ENCODE measurements at places on chromosomes 1 and 21.
A peak's percentile ranks its signal among the peaks of the same experiment; 100 is the strongest.

DNA sequence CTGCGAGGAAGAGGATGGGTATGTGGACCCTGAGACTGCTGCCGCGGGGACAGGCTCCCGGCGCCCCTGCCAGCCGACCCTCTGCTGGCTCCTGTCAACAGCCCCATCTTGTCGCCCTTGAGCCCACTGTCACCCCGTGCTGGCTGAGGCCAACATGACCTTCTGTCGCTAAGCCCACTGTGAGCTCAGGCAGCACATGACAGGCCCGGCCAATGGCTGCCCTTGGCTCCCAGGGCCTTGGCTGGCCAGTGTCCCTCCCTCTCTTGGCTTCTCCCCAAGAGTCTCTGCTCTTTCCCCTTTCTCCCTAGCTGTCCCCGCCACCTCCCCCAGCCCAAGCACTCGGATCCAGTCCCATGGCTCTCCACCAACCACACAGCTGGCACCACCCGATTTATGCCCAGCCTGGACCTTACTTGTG is 3.5 kb downstream of the PEX10 start:
- no peak for DNase-seq

GRCh38 chr1:116927049-116927798 is 17.5 kb downstream of the PTGFRN start:
- no peak for DNase-seq

DNA sequence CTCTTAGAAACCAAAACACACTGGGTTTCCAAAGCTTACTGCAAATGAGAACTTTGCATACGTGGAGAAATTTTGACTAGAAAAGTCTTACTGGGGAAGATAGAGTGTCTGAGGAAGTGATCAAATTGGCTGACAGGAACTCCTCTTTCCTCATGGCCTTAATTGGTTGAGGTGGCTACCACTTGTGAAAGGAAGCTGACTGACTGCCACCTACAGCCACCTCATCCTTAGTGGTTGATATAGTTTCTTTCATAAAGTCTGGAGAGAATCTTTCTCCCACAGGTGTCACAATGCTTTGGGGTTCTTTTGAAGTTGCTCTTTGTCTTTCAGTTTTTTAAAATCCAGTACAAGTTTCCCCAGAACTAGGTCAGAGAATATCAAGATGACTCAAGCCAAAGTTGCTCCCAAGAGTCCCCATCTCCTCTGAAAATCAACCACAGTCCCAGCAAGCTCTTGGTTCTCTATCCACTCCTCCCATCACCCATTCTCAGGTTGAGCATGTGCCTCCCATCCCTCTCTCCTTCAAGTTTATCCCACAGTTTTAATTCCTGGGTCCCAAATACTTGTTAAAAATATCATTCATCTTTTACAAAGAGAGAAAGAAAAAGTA is 43.3 kb downstream of the GPR88 start:
- peak; percentile 5 for DNase-seq

DNA sequence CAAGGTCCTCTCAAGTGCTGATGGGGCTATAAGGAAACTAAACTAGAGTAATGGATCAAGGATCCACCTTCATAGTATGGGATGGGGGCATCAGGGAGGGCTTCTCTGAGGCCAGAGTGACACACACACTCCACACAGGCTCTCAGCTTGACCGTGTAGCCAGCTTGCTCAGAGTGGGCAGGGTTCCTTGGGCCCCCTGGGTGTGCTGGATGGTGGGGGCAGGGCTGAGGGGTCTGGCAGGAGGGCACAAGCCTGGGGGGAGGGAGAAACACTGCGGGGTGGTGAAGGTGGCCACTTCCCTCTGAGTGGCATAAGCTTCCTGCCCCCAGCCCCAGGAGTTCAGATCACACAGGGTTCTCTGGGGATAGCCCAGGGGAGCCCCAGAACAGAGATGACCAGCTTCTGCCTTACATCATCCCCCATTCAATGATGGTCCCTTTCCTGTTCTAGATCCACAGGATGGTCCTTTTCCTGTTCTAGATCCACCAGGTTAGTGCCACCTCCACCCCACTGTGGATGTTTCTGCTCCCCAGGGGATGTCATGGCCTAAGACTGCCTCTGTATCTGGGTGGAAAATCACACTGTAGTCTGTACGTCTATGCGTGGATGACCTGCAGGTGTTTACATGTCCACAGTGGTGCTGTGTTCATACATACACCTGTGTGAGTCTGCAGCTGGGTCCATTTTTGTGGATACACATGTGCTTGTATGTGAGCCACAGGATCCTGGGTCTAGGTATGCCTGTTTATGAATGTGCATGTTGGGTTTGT is 525.0 kb downstream of the PTPRU start:
- DNase-seq, result no peak

DNA sequence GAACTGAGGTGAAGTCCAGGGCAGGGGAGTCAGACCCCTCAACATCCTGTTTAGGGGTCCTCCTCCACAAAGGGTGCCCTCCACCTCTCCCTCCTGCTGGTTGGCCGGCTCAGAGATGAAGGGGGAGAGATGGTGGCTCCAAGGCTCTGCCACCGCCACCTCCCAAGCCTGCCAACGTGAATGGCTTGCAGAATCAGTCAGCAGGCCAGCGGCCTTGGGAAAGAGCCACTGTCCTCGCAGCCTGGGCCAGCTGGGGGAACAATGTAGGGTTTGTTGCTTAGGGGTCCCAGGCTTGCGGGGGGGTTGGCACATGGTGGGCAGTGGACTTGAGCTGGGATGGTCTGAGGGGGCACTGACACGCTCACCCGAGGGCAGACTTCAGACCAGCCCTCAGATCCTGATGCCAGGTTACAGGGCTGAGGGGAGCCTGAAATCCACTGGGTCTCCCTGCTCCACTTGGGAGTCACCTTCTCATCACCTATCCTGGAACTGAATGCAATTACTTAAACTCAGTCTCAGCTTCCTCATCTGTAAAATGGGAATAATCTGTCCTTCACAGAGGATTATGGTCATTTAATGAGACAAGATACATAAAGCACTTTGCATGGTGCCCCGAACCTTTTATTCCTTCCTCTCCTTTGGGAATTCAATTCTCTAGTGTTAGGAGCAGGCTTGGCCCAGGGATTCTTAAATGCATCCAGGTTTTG is 8.3 kb downstream of the GPR37L1 start:
- DNase-seq, result no peak

- no peak for DNase-seq
Observed at GRCh38 chr1:197911111-197911856, 5.9 kb upstream of the LHX9 start.

DNA sequence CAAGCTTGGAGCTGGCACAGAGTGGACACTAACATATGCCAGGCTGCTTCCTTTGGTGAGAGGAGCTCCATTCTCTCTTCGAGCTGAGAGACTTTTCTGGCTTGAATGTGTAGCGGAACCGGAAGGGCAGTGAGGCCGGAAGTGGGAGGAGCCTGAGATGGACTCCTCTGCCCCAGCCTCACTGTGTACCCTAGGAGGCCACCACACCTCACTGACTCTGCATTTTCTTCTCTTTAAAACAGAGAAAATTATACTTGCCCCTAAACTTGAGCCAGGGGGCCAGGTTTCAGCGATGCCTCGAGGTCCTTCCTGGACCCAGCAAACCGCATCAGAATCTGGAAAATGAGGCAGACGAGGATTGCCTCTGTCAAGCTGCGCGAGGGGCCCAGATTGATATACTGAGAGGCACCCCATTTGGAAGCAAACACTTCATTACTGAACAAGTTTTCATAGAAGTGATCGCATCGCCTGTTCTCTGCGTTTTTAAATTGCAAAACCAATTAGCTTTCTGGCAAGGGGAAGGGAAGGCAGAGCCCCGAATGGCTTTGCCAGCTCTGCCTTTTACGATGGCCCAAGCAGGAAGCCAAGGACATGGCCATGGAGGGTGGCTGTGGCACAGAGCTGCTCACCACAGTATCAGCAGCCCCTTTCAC is 708.1 kb downstream of the PTPRU start:
- no peak for DNase-seq

DNA sequence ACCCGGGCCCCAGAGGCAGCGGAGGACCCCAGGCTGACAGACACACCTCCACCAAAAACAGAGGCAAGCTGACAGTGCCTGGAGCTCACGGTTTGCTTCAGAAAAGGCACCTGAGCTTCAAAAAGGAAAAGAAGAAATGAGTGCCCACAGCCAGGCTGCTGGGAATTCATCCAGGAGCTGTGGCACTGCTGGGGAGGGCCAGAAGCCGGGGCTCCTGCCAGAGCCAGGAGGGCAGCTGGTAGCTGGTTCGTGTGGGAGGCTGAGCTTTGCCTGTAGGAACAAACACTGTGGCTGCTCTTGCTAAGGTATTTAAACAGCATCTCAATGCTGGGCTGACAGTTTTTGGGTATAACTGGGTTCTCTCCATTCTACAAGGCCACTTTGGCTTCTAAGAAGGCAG is 19.5 kb downstream of the KCNJ6 start:
- DNase-seq, result no peak

- DNase-seq, result no peak
Observed at GRCh38 chr1:187042538-187042937, 213.8 kb downstream of the PLA2G4A start.

- DNase-seq, result no peak
Observed at GRCh38 chr1:115564201-115564600, 77.6 kb upstream of the VANGL1 start.

DNA sequence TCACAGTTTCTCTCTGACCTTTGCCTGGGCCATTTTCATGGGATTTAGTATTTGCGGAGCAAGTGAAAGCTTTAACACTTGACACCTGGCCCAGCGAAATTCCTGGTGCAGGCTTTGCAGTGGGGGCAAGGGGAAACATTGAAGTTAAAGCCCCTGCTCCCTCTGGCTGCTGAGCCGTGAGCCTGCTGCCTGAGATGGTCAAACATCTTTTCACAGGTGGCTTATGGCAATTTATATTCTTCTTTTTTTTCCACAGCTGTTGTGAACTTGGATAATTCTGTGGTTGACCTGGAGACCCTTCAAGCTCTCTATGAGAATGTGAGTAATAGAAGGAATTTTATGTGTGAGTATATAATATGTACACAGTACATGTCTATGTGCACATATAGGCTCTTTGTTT is 202.9 kb downstream of the FMN2 start:
- no peak for DNase-seq

GRCh38 chr1:2857521-2857920 is 56.0 kb upstream of the TTC34 start:
- DNase-seq, result no peak

Measured in CD4-positive, alpha-beta T cell treated with Interleukin-12 subunit alpha and Interleukin-12 subunit beta, for 1 hour (primary cell).